Activated T-helper 9 cell treated with anti-CD3 and anti-CD28 coated beads, Interleukin-2, amount 50 U/mL, for 16 hours (primary cell): ENCODE measurements at places on chromosomes 5 and 9.

DNA sequence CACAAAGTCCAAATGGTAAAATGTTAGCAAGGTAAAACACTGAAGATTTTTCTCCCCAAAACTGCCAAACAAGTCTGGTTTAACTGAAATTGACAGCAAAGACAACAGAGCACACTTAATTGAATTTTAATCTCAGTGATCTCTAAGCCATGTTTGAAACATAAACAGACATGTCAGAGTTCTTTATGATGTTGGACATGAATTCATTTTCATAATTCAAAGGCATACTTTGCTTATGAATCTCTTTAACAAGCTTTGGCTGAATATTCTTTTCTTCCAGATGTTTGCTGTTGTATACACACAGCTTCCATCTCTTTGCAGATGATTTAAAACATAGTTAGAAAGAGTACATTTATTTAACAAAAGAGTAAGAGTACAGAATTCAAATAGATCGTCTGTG lies 509.1 kb downstream of the RAB3C start:
- DNase-seq: no peak

DNA sequence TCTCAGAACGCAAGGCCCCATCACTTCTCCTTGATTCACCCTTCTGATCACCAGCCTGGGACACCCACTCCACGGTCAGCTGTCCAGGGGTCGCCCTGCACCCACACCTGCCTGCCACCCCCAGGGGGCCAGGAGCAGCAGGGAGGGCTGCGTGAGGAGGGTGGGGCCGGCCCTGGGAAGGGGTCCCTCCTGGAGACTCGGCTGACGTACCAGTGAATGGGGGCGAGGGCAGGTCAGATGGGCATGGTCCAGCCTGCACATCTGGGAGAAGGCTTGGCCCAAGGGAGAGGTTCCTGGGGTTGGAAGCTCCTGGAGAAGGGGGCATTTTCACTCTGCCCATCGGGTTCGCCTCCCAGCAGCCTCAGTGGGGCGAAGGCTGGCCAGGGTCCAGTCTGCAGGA lies 21.8 kb upstream of the SARDH start:
- DNase-seq: no peak

- no peak for DNase-seq
Measured at GRCh38 chr9:109989296-109989695, 209.3 kb downstream of the PALM2AKAP2 start.

DNA sequence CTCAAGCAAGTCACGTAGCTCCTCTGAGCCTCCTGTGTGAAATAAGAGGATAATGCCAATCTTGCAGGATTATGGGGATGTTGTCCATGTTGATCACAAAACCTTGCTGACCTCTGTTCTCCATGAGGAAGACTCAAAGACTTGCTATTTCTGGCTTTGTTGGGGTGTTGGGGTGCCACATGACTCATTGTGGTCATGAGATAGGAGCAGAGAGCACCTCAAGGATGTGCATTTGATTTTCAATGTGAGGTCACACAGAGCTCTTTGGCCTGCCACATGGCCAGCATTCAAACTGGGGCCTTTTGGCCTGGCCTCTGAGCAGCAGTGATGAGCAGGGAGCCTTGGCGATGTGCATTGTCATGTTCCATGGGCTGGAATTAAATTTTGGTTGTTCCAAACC lies 380.3 kb downstream of the GADD45G start:
- DNase-seq: no peak

- DNase-seq: no peak
Measured at GRCh38 chr5:60578315-60578714, 121.7 kb downstream of the DEPDC1B start.
